ENCODE measurements at places on chromosomes 12 and 14. TPM values are rescaled to one million over a fixed set of nuclear protein-coding genes. Genes with fewer than 3 reads are reported as not detected.

Gene C3AR1
- total RNA-seq: 2.9 TPM

Gene AICDA
- total RNA-seq: not detected

Gene TAS2R8
- not detected for total RNA-seq

Gene RPL10L
- not detected for total RNA-seq

Gene OTX2
- total RNA-seq: not detected

Gene PLD4
- 0.04 TPM for total RNA-seq

Gene MAP3K9
- 6.5 TPM for total RNA-seq

Gene SETD3
- total RNA-seq: 27.9 TPM

Gene IRAK3
- total RNA-seq: not detected

Gene SLC2A13
- total RNA-seq: 9.0 TPM

Gene MCRS1
- total RNA-seq: 84.6 TPM

Gene CPSF2
- 36.1 TPM for total RNA-seq

Gene LUM
- total RNA-seq: 0.83 TPM

Gene PAX9
- 7.0 TPM for total RNA-seq

Gene PROX2
- total RNA-seq: not detected

Gene MIP
- not detected for total RNA-seq

Gene SINHCAF
- total RNA-seq: 112 TPM

Gene RNU7-1
- not detected for total RNA-seq

Gene CNOT2
- 105 TPM for total RNA-seq

Gene NR1H4
- total RNA-seq: not detected

All from A375 (cell line).